ENCODE measurements at places on chromosomes 5 and 9.
A peak's percentile ranks its signal among the peaks of the same experiment; 100 is the strongest.

GRCh38 chr5:74870299-74871067 is 4.3 kb upstream of the FAM169A start:
- DNase-seq: no peak

- peak; percentile 33 for DNase-seq
Measured at GRCh38 chr5:179166886-179167841, 107.0 kb downstream of the ZNF354C start.

DNA sequence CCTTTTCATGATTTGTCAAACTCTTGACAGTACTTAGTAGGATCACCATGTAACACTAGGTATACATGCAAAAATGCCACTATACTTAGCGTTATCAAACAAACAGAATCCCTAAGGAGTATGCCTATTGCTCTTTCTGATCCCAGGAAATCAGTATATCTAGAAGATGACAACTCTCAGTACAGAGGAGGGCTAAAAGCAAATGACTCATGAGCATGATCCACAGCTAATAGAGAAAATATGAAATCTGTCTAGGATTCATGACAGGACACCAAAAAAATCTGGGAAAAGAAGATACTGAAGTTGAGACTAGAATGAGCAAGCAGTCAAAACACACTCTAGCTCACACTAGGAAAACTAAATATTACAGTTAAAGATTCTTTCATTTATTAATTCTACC is 89.2 kb downstream of the RAPGEF6 start:
- no peak for DNase-seq

DNA sequence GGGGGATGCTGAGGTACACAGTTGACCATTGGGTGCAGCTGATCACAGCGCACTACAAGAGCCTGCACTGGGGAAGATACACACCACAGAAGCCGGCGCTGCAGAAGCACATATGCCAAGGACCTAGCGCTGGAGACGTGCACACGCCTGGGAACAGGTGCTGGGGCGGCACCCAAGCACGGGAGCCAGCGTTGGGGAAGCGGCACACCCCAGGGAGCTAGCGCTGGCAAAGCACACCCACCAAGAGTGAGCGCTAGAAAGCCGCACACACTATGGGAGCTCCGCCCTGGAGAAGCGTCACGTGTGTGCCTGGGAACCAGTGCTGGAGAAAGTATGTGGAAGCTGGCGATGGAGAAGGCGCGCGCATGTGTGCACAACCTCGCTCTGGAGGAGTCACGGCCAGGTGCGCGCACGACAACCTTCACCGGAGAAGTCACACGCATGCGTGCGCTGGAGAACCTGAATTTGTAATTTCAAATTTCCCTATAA is 4.5 kb downstream of the FANCC start:
- no peak for DNase-seq

DNA sequence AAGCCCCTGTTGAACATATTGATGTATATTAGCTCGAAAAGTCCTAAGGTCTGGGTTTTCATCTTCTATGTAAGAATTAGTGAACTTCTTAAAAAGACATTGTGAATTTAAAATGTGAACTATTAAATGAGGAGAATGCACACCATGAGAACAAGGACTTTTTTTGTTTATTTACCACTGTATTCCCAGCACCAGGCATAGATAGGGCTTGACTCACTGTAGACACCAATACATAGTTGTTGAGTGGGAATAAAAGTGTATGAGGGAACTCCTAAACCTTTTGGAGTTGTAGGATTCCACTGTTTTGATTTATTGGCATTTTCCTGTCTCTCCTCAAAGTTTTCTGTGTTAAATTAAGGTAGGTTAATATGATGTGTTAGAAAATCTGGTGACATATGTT is 40.3 kb downstream of the NNT start:
- no peak for DNase-seq

GRCh38 chr5:85069659-85070640 is 685.3 kb upstream of the EDIL3 start:
- no peak for DNase-seq

DNA sequence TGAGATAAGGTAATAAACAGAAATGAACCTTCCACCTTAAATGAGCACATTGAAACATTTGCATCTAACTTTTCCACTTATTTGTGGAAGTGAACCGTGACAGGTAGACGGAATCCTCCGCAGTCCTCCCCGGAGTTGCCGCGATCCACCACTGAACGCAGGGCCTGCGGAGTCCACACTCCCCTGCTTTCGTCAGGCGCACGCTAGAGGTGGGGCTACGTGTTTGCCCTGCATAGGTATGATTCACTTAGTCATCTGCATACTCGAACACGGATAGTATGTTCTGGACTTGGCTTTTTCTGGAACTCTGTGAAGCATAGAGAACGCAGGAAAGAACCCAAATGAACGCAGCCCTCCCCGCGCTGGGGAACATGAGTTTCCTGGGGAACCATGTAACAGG is 272.8 kb upstream of the IRX4 start:
- no peak for DNase-seq

DNA sequence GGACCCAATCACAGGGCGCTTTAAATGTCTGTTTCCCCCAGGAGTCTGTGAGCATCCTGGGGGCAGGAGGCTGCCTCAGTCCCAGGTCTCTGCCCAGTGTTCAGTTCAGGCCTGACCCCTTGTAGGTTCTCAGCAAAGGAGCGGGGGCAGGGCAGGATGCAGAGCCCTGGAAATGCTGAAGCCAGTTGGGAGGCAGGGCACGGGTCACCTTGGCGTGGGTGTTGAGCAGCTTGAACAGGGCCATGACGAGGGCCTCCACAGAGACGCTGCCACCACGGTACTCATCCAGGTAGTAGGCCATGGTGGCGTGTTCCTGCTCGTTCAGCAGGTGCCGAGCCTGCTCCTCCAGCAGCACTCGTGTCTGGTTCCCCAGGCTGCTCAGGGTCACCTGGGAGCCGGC is 36.3 kb upstream of the AKNA start:
- DNase-seq: no peak

DNA sequence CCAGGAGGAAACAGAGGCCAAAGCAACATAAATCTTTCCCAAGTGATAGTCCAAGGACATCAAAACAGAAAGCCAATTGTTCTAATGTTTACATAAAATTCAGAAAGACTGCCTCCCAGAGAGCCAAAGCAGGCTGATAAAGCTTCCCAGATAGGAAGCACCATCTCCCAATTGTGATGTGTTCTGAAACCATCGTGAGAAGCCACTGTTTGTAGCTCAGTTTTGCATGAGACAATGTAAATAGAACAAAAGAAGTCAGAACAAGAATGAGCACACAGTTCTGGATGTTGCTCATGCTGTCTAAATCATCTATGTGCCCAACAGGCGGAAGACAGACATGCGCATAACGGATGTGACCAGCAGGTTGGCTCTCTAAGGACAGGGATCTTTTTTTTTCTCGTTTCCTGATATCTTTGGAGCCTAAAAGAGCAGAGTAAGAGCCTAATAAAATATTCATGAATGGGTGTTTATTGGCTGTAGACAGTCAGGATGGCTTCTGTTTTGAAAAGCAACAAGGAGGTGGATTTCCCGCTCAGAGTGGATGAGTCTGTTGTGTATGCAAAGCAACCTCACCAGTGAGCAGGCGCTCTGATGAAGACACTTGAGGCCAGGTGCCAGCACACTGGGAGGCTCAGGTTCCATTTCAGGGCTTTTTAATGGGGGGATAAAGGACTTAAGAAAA is 113.6 kb downstream of the GNA14 start:
- DNase-seq: no peak

DNA sequence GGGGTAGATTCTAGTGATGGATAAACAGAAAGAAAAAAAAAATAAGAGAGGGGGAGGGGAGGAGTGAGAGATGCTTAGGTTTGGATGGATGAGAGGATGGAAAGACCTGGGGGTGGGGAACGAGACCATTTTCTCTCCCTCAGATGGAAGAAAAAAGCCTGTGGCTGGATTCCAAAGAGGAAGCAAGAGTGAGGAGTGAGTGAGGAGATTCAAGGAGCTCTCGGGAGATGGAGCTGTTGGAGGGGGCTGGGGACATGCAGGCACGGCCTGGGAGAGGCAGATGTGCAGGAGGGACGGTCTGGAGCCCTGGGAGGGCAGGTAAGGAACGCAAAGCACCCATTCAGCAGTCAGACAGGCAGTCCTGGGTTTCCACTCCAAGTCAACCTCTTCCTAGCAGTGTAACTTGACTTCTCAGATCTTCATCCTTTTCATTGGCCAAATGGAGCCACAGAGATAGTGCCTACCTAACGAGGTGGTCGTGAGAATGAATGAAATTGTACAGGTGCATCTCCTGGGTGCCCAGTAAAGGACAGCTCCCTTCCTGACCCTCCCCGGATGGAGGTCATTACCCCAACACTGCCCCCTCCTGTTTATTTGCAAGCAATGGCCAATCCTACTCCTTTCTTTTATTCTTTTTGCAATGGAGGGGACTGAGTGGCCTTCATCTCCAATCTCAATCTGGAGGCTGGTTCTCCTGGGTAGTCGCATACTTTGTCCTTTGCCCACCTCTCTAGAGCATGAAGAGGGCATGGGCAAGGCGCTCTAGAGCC is 52.2 kb downstream of the PCDH1 start:
- DNase-seq: no peak

DNA sequence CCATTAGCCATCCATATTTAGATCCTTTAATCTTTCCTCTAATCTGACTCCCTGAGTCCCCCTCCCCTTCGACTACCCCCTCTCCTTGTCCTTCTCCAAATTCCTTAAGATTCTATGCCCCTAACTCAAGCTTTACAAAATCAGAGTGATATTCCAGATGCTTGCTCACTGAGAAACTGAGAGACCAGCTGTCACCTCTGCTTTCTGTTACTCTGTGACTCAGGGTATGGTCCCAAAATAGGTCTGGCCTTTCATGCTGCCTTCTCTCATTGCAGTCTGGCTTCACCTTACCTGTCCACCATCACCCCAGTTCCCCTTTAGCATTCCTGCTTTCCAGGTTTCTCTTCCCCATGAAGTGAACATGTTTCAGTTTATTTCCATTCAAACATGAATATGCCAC is 383.3 kb upstream of the SLC30A5 start:
- no peak for DNase-seq

DNA sequence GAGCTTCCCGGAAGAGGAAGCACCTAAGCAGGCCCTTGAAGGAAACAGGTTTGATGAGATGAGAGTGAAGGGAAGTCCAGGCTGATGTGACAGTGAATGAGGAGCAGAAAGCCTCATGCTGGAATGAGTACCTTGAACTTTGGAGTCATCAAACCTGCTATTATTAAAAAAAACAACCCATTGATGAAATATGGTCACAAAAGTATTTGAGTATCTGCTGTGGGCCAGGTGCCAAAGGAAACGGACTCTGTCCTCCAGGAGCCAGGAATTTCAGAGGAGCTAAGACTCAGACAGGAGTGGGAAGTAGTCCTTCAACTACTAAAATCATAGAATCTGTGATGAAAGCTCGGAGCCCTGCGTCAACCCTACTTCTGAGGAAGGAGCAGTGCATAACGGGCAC is 11.9 kb downstream of the HAND1 start:
- DNase-seq: no peak

DNA sequence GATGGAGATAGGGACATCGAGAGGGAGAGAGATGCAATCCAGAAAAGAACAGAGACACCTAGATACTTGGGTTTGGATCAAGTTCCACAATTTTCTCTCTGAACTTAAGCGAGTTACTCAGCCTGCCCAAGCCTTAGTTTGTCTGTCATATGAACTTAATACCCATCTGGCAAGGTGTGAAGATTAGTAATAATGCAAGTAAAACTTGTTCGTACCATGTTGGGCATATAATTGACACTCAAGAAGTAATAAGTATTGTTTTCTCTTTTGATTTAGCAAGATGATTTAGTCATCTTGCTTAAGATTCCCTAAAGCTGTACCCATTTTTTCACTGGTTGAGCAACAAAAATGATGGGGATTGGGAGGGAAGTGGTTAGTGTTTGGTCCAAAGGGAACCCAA is 7.5 kb downstream of the RABGAP1 start:
- DNase-seq: no peak

DNA sequence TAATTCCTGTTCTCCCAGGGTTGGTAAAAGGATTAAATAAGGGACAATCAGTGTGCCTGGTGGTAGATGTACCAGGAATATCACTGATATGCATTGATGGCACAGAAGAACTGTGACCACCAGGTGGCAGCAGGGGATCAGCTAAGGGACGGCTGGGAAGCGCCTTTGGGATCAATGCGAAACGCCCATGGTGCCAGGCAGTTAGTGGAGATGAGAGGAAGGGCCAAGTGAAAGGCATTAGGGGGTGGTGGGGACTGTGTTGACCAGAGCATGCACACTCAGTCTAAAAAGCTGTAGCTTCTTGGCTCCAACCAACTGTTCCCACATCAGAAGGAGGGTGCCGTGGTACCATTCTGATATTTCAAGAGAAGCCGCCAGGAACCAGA is 55.6 kb downstream of the ARHGEF37 start:
- peak; percentile 33 for DNase-seq

- DNase-seq: no peak
Measured at GRCh38 chr9:86246752-86247161, 12.7 kb downstream of the C9orf153 start.

DNA sequence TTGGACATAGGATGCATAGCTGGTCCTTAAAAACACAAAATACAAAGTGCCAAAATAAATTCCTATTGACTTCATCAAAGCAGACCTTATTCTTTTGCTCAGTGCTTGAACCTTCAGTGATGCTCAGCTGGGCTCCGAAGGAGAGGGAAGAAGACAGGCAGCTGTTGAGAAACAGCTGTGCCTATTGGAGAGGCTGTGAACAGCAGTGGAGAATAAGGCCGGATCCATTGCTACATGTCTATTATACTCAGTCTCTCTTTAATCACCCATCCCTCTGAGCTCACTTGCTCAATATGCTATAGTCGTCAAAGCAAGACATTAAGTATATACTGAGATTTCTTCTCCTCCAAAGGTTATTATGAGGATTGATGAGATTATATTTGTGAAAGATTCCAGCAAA is 174.4 kb downstream of the CHSY3 start:
- DNase-seq: no peak

GRCh38 chr9:31807574-31808256 is 576.7 kb upstream of the ACO1 start:
- no peak for DNase-seq

- DNase-seq: no peak
Measured at GRCh38 chr5:123754908-123755307, 242.9 kb downstream of the CSNK1G3 start.

DNA sequence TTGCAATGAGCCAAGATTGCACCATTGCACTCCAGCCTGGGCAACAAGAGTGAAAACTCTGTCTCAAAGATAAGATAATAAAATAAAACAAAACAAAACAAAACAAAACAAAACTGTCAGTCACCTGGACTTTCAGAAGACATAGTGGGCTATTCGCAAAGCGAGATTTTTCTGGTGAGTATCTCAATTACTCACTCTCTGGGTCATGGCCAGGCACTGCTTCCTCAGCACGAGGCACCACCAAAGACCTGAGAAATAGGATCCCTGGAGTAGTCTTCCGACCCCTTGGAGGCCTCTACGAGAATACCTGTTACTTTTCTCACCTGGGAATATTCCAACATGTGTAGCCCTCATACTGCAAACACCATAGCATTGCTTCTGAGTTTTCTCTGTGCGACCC is 201.7 kb upstream of the ZNF618 start:
- no peak for DNase-seq

GRCh38 chr5:179764056-179764455 is 29.7 kb upstream of the LTC4S start:
- no peak for DNase-seq
